ENCODE measurements at places on chromosomes 2 and 18. TPM values are rescaled to one million over a fixed set of nuclear protein-coding genes. Genes with fewer than 3 reads are reported as not detected.

- no peak for DNase-seq
Observed at GRCh38 chr2:210617732-210618330, 61.4 kb downstream of the CPS1 start.

- no peak for DNase-seq
Observed at GRCh38 chr18:44241020-44241419, 439.7 kb upstream of the SETBP1 start.

- DNase-seq, result no peak
Observed at GRCh38 chr2:154368153-154368552, 330.3 kb upstream of the KCNJ3 start.

GRCh38 chr2:52594026-52594425 is 1173.6 kb upstream of the CHAC2 start:
- DNase-seq, result no peak

The GALR1 gene
- not detected for total RNA-seq
